Fibroblast of the aortic adventitia (primary cell): ENCODE measurements at places on chromosomes 1 and 21. TPM values are rescaled to one million over a fixed set of nuclear protein-coding genes. Genes with fewer than 3 reads are reported as not detected.

The GNG4 gene
- not detected in 2 replicates for total RNA-seq

GRCh38 chr1:38088791-38089190 is 42.2 kb upstream of the POU3F1 start:
- no peak for DNase-seq

The TRIM67 gene
- total RNA-seq: not detected in 2 replicates

The SEMA4A gene
- 1.4 and 3.2 TPM in 2 replicates for total RNA-seq

- no peak for DNase-seq
Measured at GRCh38 chr1:166273618-166274017, 106.8 kb upstream of the FAM78B start.

The TMEM201 gene
- total RNA-seq: 2.8 and 8.9 TPM in 2 replicates

DNA sequence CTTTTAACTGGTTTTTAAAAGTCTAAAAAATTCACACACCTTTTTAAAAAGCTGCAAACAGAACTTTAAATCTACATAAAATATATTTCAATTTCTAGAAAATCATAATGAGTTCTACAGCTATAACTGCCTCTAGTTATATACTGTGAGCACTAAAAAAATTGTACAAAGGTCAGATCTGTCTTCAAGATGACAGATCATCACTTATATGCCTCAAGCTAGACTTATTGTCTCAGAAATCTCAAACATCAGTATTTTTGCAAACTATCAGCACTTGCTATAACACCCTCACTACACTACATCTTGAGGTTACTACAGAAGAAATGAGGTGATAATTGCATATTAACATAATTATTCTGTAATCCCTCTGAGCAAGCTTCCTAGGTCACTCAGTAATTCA is 76.5 kb downstream of the ZNF644 start:
- no peak for DNase-seq

The PROK1 gene
- not detected in 2 replicates for total RNA-seq

The RHCE gene
- total RNA-seq: 0.27 and 0.33 TPM in 2 replicates

GRCh38 chr1:57546549-57547330 is 122.9 kb upstream of the DAB1 start:
- DNase-seq: no peak

GRCh38 chr21:15326032-15326867 is 261.4 kb upstream of the NRIP1 start:
- DNase-seq: no peak

The SUSD4 gene
- 0.18 and 1.9 TPM in 2 replicates for total RNA-seq

GRCh38 chr1:12173631-12174121 is 6.9 kb downstream of the TNFRSF1B start:
- DNase-seq: no peak

DNA sequence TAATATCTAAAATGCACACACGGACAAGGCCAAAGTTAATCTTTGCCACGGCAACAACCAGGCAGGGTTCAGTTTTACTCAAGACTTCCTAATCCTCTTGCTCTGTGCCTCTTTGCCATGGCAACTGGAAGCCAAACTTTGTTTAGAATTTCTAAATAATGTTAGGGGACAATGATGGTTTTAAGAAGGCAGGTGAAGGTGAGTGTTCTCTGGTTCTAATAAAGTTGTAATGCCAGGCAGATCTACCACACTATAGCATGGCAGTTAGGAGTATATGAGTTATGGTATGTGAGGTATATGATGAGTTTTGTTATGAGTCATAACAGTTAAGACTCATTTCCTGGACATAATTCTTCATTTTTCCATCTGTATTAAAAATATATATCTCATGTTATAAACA is 2.7 kb downstream of the PTPRC start:
- no peak for DNase-seq

GRCh38 chr1:28115267-28115666 is 26.9 kb upstream of the EYA3 start:
- DNase-seq: no peak

The IL20 gene
- total RNA-seq: not detected in 2 replicates

- no peak for DNase-seq
Measured at GRCh38 chr1:35211120-35211414, 18.1 kb upstream of the SFPQ start.

The AKR7A3 gene
- total RNA-seq: 0.36 TPM in 1 of 2 replicates, not detected in the other

GRCh38 chr21:45723049-45723958 is 79.8 kb downstream of the PCBP3 start:
- no peak for DNase-seq

GRCh38 chr21:36735724-36736320 is 36.9 kb downstream of the SIM2 start:
- no peak for DNase-seq

The RAB3B gene
- total RNA-seq: 3.6 and 63.4 TPM in 2 replicates

DNA sequence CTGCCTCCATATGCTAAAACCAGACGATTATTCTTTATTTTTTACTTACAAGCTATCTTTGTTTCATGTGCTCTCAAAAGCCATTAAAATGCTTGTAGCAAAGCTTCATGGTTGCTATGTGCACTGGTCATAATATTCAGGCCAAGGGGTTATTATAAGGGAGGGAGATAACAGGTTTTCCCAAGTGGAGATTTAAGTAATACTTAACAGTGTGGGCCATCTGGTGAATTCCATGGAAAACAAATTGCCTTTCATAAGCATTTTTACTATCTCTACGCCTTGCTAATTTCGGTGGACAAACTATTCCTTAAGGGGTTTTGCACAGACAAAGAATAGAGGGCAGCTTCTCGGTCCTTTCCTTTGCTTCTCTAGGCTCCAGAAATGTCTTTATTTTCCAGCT is 137.8 kb downstream of the NUF2 start:
- DNase-seq: no peak

The DNAH14 gene
- 12.7 and 33.9 TPM in 2 replicates for total RNA-seq

The MTR gene
- total RNA-seq: 28.5 and 38.4 TPM in 2 replicates

GRCh38 chr21:32800056-32800455 is 28.5 kb upstream of the PAXBP1 start:
- peak; percentile 16 for DNase-seq

GRCh38 chr1:208231881-208232661 is 12.1 kb downstream of the PLXNA2 start:
- DNase-seq: peak; percentile 61

GRCh38 chr1:229479660-229480399 is 28.3 kb downstream of the NUP133 start:
- DNase-seq: no peak

DNA sequence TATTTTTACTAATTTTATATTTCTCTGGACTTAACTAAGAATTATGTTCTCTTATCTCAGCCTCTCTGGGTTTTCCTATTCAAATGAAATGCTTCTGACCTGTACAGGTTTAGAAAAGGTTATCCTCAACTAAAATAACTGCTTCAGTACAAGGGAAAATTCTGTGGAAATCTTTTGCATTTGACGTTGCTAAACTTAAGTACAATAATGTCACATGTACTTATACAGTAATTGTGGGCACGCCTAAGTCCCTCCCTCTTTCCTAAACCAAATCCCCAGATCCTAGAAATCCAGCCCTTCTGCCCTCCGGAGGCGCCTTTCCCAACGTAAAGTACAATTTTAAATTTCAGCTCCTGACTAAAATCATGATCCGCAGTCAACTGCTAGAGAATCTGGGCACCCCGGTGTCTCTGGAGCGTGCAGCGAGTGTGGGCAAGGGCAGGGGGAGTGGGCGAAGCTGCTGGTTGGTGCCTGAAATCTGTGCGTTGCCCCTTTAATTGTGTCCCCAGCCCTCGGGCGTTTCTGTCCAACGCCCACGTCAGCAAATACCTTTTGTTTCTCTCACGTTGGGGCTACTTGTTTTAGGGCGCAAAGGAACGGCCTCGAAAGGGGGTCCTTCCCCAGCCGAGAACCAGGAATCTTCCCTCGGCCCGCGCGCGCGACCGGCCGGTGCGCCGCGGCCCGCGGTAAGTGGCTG is at the start of gene ZBTB8A:
ZBTB8A (plus strand) TSS at position 541 of the 697 bp plus-strand sequence. CDS start 53,505 bp downstream, outside the sequence.
- DNase-seq: peak; percentile 76

The VWA5B1 gene
- not detected in 2 replicates for total RNA-seq

The CCSAP gene
- total RNA-seq: 4.3 and 5.3 TPM in 2 replicates

DNA sequence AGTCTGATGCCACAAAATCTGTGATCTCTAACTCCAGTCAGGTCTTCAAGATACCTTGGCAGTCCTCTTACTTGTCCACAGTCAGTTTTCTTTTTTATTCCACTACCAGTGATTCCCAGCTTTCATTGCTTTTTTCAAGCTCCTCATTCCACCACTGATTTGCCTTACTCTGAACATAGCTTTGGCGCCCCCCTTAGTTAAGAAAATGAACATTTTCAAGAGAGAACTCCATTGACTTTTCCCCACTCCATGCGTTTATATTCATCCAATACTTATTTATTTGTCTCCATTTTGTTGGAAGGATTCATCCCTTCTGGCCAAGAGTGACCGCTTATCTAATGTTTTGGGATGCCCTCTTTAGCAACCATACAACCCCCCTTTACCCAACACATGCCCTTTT is 33.9 kb upstream of the IPO9 start:
- DNase-seq: peak; percentile 63

DNA sequence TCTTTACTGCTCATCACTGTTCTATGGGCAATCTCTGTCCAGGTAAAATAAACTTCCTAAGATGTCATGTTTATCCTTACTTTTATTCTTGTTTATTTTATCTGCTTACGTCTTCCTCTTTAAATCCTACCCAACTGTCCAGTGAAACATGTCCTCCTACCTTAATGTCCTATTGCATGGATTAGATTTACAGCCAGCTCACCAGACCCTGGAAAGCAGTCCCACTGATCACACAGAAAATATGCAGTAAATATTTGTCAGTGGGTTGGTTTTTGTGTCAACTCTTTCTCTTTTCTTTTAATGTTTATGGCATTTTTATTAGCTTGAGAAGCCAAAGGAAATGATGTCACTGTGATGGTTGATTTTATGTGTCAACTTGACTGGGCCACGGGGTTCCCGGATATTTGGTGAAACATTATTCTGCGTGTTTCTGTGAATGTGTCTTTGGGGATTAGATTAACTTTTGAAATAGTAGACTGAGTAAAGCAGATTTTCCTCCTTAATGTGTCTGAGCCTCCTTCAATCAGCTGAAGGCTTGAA is 258.3 kb downstream of the SRGAP2C start:
- no peak for DNase-seq

DNA sequence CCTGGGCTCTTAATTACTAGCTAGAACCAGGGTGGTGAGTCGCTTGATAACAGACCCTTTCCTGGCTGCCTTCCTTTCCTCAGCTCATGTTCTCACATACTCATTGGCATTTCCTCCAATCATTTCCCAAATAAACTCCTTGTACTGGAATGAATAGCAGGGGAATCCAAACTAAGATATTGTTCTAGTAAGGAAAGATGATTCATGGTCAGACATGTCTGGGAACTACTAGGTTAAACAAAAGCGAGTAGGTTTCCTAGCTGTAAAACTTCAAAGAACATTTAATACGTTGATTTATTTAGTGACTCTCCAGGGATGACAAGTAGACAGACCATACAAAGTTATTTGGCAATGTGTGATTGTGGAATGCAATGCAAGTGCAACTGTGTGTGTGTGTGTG is 121.2 kb upstream of the KCNJ6 start:
- peak; percentile 5 for DNase-seq

DNA sequence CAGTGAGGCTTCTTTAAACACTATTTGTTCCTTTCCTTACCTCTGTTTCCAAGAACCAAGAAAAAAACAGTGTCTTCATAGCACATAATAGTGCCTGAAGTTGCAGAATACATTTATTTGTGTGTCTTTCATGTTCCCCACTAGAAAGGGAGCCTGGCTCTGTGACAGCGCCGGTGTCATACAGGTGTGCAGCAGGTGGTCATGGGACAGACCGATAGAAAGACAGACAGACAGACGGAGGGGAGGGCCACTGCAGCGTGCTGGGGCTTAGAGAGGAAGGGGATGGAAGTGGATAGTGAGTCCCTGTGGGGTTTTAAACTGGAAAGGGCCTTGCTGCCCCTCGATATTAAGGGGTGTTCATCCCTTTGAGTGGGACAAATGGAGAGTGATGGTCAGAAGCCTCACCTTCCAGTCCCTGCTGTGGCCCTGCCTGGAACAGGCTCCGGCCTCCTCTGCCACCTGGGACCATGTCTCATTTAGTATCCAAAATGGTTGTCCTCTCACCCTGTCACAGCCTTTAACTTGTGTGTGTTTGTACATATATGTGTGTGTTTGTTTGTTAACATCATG is 152.9 kb downstream of the PGBD5 start:
- DNase-seq: no peak

GRCh38 chr1:241749945-241750695 is 97.9 kb upstream of the EXO1 start:
- no peak for DNase-seq

The SHE gene
- 0.09 and 0.49 TPM in 2 replicates for total RNA-seq

The TMEM125 gene
- not detected in 2 replicates for total RNA-seq

The APCS gene
- total RNA-seq: not detected in 2 replicates

- no peak for DNase-seq
Measured at GRCh38 chr1:235009561-235010306, 118.9 kb downstream of the TOMM20 start.

DNA sequence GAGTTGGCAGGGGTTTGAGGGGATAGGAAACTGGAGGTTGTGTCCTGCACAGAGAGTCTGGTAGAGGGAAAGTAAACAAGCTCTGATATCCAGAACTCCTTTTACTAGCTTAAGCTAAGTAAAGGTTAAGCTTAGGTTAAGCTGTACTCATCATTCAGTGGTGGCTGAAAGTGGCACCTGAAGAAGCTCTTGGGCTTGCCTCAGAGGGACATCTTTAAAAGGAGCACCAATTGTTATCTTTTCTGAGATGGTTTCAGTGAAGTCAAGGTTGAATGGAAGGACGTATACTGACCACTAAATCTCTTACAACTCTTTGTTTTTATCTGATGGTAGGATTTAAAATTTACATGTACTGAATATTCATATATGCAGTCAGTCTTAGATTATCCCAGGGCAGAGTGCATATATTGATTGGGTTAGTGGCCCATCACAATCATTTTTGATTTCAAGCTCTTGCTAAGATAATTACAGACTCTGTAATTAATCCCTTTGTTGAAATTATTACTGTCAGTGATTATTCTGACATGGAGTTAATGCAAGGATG is 43.3 kb downstream of the S1PR1 start:
- no peak for DNase-seq

- DNase-seq: peak; percentile 61
Measured at GRCh38 chr1:184790642-184791549, 36.2 kb upstream of the EDEM3 start.

DNA sequence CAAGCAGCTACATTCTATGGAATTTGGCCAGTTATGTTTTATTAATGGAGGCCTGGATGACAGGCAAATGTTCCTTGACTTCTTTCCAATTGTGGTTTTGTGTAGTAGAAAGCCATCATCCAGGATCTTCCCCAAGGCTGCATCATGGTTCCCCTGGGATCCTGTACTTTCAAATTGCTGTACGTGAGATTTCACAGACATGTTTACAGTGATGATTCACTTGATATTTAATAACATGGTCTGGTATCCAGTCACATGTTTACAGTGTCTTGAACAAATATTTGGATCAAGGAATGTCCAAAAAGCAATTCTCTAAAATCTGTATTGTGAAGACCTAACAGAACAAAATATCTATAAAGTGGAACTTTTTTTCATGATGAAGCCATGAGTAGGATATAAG is 68.3 kb upstream of the ST6GALNAC3 start:
- DNase-seq: peak; percentile 9

GRCh38 chr1:112356765-112357164 is 39.2 kb upstream of the CTTNBP2NL start:
- no peak for DNase-seq
